T1000 (cell line): ENCODE measurements at places on chromosomes 5 and 9.

DNA sequence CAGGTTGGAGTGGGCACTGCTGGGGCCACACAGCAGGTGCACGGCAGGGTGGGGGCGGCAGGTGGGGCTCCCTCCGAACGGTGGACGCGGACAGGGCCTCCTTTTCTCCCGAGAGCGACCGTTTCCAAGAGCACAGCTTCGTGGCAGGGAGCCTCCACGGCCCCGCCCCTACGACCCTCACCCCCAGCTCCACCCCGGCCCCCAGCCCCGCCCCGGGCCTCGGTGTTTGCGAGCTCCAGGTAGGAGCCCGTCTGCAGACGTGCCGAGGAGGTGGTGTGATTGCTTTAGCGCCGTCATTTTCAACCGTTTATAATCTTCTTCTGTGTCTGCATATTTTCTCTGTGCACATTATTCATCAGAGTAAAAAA, 8.8 kb downstream of the GRIN1 start:
- no peak for DNase-seq

DNA sequence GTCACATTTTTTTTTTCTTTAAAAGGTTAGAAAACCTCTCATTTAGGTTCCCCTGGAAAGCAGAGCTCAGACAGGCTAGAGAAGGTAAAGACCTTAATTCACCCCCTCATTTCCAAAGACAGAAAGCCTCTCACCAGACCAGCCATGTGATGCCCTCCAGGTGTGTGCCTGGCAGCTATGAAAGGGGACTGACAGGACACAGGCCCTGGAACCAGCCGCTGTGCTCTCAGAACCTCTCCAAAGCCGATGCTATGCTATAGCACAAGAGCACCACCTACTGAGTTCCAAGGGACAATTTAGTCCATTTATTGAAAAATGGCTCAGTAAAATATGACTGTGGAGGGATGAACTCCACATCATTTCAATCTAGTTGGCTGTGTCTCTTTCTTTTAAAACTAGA, 48.8 kb downstream of the FANCC start:
- DNase-seq, result no peak

- DNase-seq, result no peak
These were observed 274.3 kb upstream of the DMRT1 start for GRCh38 chr9:567128-567746.

DNA sequence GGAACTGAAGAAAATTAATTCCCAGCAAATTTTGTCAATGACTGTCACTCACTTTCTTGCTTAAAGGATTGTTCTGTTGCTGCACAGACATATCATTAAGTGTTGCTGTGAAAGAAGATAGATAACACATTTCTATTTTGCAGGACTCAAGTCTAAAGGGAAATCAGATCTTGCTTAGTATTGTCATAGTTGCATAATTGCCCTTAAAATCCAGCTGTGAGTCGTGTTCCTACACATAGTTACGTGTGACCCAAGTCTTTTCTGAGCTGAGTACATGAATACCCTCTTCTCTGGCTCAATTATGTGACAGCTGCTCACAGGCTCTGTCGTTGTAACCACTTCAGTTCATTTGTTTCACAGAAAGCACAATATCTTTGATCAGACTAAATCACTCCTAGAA, 390.8 kb downstream of the DTWD2 start:
- DNase-seq, result no peak

- no peak for DNase-seq
These were observed 131.6 kb downstream of the PJA2 start for GRCh38 chr5:109278141-109278540.

DNA sequence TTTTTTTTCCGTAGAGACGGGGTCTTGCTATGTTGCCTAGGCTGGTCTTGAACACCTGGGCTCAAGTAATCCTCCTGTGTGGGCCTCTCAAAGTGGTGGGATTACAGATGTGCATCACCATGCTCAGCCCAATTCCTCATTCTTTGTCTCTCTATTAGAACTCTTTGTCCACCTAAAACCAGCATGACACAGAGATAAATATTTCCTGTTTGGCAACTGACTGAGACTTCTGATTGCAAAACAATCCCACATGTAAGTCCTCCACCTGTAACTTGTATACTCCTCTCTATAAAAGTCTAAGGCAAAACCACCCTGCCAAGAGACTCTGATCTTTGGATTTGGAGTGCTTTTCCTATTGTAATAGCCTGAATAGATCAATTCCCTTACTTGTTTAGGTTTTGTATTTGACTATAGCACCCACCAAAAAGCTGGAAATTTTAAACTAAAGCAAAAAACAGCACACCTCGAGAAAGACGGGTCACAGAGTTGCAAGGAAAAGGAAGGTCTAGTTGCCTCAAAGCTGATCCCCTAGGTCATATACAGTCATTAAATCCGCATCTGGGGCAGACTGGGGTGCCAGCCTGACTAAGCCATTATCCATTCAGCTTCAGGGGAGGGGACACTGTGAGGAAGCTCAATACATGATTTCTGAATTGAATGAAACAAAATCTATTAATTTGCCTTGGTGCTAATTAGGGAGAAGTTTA, 13.5 kb upstream of the KIF27 start:
- no peak for DNase-seq

GRCh38 chr9:34675048-34675714, 12.7 kb upstream of the CCL27 start:
- no peak for DNase-seq

GRCh38 chr9:95901506-95901905, 26.0 kb downstream of the ERCC6L2 start:
- DNase-seq, result no peak

DNA sequence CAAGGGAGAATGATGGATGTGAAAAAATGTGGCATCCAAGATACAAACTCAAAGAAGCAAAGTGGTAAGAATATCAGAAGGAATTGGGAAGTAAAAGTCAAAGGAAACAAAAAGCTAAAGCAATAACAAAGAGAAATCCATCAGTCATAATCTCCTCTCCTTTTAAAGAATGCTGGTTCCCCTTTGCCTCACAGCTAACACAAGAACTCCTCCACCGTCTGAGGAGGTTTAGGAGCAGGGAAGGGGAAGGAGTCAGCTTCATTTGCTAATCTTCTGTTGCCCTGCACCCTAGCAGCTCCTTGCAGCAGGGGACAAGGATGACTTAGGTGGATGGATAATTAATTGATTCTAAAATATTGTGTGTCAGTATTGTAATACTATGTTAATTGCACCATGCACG, 16.4 kb downstream of the CD274 start:
- no peak for DNase-seq

DNA sequence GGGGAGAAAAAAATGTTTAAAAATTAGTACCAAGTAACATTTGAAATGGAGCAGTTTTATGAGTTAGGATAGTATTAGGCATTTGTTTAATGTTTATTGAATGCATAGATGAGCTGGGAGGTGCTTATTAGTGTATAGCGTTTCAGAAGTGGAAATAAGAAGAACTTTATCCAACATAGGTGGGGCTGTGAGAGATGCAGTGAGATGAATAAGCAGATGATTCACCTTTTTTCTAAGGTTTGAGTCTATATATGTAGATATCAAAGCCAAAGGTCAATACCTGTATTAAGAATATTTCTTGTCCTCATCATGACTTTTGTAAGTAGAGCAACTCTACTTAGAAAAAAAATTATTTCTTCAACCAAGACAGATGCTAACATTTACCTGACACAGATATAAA, 54.6 kb upstream of the POU4F3 start:
- no peak for DNase-seq

- DNase-seq, result no peak
These were observed 156.7 kb upstream of the TLX3 start for GRCh38 chr5:171152382-171152781.

GRCh38 chr5:175728885-175729828, 71.3 kb downstream of the HRH2 start:
- no peak for DNase-seq

DNA sequence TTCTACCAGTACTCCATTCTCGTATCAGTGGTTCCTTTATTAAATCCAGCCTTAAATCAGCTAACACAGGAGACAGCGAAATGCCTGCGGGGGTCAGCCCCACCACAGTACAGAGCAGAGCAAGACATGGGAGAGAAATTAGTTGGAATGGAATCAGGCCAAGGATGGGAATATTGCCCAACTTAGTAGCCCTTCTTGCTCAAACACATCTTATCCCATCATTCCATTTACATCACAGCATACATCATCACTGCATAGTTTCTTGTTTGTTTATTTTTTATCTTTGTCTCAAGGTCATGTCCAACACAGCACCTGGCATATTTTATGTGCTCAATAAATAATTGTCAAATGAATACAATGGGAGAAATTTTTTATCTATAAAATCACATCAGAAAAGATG, 34.3 kb upstream of the DAB2 start:
- no peak for DNase-seq

GRCh38 chr5:74201334-74202081, 439.0 kb downstream of the ENC1 start:
- no peak for DNase-seq

- no peak for DNase-seq
These were observed 122.0 kb downstream of the PAPPA start for GRCh38 chr9:116275418-116276195.

GRCh38 chr5:138230981-138231589, 18.0 kb upstream of the CDC23 start:
- DNase-seq, result no peak

- no peak for DNase-seq
These were observed 82.7 kb downstream of the HSD17B3 start for GRCh38 chr9:96219026-96219899.

DNA sequence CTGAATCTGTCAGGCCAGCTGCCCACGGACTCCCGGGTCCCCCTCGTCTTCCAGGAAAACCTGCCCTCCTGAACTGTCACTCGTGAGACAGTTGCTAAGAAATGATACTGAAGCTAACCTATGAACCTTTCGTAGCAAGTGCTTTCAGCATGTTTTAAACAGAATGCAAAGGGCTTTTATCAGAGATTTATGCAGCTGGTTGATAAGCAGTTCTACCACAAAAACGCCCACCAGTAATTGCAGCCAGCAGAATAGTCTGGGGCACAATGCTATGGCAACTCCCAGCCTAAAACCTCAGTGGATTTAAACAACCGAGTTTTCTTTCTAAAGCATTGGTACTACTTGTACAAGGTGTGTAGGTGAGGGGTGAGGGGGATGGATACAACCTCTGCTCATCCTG, 97.5 kb downstream of the IRX2 start:
- DNase-seq, result no peak

- no peak for DNase-seq
These were observed 31.2 kb upstream of the CRB2 start for GRCh38 chr9:123324767-123325183.

- DNase-seq, result no peak
These were observed 74.8 kb downstream of the MEF2C start for GRCh38 chr5:88808153-88808552.

DNA sequence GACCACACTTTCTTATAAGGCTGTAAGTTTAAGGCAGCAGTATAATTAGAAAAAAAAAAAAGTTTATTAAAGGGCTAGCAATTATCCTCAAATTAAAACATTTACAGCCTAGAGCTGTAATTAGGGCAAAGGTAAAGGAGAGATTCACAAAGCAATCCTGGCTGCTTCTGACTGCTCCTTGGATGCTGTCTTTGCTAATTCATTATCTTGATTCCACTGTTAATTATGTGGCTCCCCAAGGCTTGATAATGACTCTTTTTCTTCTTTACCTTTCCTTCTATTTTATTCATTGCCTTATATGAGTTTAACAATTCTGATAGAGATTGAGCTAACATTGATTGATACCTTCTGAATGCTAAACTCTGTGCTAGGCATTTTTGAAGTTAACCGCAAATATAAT, 476.5 kb downstream of the DTWD2 start:
- DNase-seq, result no peak

GRCh38 chr9:135886147-135886981, 21.0 kb downstream of the CAMSAP1 start:
- DNase-seq, result peak; percentile 59

GRCh38 chr5:73095564-73096238, 24.7 kb upstream of the TMEM171 start:
- DNase-seq, result no peak
